ENCODE measurements at places on chromosomes 6 and 20.

DNA sequence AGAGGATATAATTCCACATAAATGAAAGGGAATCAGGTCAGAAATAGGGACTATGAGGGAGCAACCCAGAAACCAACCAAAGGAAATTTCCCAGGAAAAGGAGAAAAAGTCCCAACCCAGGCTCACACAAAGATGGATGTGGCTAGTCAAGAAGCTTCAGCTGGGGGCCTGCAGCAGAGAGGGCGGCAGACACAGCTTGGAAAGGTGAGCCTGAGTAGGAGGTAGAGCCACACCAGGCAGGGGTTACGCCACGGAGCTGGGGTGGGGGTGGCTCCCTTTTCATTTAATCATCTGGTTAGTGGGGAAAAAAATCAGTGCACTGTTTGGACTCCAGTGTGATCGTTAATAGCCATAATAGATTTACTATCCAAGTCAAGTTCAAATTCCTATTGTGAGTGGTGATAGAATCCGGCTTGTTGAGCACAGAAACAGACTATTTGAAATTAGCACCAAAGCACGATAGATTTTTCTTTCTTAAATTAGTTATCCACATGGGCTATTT is 220.6 kb downstream of the TPBG start:
- DNase-seq = no peak

GRCh38 chr20:63518351-63518861 is 2.2 kb upstream of the PPDPF start:
- DNase-seq = no peak

- DNase-seq = no peak
Measured at GRCh38 chr6:35453236-35453635, 1.1 kb downstream of the FANCE start.

DNA sequence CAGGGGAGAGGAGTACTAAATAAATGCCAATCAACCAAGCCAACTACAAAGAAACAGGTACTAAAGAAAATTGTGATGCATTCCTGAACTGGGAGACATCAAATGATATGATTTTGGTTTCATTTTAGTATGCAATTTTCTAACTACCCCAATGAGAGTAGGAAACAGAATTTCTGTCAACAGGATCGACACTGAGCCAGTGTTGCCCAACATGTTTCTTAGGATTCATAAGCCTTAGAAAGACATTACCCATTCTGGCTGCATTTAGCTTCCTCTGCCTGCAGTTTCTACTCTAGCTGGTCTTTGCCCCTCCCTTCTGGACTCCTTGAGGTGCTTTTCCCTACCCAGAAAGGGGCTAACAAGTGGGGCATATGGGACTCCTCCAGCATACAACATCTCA is 49.8 kb downstream of the KCTD20 start:
- DNase-seq = peak; percentile 12

DNA sequence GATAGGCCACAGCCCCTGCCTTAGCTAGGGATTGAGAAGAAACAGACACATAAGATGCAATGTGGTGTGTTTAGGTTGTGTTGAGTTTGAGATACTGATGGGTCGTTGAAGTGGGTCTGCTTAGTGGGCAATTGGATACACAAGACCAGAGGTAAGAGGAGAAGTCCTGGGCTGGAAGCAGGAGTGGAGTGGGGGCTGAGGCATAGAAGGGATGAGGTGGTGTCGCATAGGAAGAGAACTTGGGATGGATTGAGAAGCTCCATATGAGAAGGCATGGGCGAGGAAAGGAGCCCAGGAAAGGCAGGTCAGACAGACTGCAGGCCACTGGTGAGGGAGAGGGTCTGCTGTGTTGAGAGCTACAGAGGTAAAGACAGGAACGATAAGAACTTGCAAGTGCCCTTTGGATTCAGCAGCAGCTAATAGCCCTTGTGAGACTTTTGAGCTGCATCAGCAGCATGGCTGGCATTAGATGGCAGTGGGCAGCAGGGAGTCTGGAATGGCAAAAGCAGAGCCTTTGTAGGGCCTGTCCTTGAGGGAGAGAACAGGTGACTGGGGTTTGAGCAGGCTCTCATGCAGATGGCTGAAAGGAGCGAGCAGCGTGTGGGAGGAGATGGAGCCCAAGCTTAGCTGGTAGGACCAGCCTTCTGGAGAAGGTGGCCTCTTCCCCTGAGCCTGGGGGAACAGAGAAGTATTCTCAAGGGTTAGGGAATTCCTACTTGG is 33.2 kb downstream of the PLCG1 start:
- DNase-seq = no peak

DNA sequence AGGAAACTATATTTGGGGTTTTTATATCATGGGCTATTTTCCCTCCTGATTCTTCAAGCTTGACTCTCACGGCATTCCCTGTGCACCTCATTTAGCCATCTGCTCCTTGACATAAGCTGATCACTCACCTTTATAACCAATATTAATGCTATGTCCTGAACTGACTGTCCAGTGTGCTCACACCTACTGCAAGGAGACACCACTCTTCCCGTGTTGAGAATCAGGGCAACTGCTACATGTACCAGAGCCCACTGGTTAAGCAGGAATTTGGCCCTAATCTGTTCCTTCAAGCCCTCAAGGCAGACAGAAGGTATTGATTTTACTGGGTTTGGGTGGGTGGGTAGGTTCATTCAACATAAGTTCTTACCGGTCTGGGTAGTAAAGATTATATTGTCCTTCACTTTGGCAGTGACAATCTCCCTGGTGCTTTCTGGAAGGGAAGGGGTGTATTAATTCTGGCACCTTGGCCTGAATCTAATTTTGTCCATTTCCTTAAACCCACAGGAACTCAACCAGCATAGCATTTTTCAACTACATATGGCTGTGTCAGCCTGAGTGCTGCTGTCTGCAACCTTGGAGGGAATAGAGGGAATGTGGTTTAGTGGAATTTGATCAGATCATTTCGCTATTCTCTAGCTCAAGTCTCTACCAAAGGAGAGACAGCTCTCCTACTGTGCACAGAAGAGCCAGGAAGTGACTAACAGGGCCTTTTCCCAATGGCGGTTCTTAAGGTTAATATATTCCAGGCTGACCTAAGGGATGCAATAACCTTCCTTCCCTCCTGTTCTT is 293.2 kb downstream of the BTBD9 start:
- peak; percentile 93 for DNase-seq

- DNase-seq = no peak
Measured at GRCh38 chr20:12786276-12786675, 222.5 kb upstream of the SPTLC3 start.

- peak; percentile 73 for DNase-seq
Measured at GRCh38 chr6:82057846-82058554, 189.5 kb downstream of the IBTK start.

DNA sequence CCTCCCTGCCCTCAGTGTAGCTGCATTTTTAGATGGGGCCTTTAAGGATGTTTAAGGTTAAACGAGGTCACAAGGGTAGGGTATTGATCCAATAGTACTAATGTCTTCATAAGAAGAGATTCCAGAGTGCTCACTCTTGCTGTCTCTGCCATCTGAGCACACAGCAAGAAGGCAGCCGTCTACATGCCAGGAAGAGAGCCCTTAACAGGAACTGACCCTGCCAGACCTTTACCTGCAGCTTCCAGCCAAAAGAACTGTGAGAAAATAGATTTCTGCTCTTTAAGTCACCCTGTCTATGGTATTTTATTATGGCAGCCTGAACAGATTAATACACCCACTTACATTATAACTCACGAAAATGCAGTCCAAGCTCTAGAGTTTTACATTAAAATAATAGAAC is 685.3 kb upstream of the MARCKS start:
- DNase-seq = no peak

GRCh38 chr20:2103461-2104153 is 2.0 kb downstream of the STK35 start:
- DNase-seq = no peak

GRCh38 chr20:8399947-8400346 is 267.9 kb downstream of the PLCB1 start:
- DNase-seq = no peak

DNA sequence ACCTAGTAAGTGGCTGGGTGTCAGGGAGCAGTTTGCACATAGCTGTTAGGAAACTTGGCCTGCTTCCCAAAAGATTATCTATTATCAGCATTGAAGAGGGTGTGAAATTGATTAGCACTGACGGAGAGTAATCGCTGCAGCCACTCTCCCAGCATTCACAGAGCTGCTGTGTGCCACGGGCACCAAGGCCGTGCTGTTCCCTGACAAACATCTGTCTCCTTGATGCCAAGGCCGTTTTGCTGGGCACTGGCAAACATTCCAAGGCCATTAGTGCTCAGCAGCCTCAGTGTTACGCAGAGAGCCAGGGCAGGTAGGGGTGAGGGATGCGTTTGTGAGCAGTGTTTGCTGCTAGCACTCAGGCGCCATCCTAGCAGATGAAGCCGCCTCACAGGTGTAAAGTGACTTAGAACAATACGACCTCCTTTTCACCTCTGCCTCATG is 57.7 kb upstream of the VSTM2L start:
- no peak for DNase-seq

DNA sequence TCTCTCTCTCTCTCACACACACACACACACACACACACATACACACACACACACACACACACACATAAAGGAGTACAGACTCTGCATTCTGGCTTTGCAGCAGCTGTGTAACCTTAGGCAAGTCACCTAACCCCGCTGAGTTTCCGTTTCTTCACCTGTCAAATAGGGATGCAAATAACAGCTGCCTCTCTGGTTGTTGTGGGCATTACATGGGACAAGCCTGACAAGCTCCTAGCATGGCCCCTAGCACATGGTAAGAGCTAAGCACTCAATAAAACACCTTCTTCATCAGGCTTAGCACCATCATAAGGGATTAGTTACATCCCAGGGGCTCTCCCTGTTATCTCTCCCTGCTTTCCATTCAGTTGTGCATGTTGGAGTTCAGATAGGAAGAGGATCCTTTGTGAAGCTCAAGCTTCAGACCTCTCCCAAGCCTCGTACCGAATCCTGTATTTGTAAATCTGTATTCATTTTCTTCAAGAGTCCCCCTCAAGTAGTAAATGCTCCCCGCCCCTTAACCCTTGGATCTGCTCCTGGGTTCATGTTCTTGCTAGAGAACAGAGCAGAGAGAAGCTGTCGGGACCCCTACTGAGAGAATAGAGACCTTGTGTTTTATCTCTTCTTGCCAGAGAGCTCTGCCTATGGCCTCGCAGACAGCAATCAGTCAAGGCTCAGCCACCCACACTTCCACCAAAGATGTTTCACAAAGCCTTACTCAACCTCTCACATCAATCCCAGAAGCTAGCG is 2.2 kb downstream of the SLC13A3 start:
- no peak for DNase-seq

- DNase-seq = peak; percentile 95
Measured at GRCh38 chr6:158869826-158870648, 50.9 kb upstream of the EZR start.

- DNase-seq = peak; percentile 59
Measured at GRCh38 chr6:138503881-138504680, 4.8 kb upstream of the NHSL1 start.

GRCh38 chr6:90343576-90343975 is 46.9 kb upstream of the BACH2 start:
- DNase-seq = peak; percentile 82

DNA sequence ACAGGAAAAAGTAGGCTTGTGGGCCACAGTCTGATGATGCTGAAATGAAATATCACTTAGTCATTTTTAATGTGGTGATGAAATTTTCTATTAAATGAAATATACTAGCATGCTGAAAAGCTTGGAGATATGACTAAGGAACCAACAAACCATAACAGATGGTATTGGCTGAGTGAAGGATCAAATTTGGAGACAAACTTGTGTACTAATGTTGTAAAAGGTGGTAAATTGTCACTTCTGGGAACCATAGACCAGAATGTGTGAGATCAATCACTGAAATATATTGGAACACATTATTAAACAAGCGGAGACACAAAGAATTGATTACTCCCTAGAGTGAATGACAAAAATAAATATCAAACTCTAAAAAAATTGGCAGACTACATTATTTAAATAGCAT is 232.4 kb downstream of the DOK5 start:
- no peak for DNase-seq

- no peak for DNase-seq
Measured at GRCh38 chr6:28002161-28002560, 45.1 kb downstream of the OR2B6 start.

GRCh38 chr6:46240866-46241565 is 70.2 kb upstream of the ENPP5 start:
- DNase-seq = no peak

DNA sequence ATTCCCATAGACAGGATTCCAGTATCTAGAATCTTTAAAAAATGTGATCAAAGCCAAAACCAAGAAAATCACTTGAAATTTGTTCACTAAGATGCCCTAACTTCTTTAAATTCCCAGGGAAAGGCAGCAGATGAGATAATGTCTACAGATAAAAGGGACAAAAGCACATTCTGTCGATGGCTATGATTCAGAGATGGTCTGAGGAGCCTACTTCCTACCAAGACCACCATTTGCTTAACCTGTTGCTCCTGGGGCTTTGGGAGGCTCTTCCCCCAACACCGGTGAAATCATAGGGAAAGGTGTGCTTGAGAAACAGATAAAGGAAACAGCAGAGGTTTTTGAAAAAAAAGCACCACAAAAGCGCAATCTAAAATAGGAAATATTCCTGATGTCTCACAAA is 118.3 kb upstream of the MAP7 start:
- peak; percentile 50 for DNase-seq

DNA sequence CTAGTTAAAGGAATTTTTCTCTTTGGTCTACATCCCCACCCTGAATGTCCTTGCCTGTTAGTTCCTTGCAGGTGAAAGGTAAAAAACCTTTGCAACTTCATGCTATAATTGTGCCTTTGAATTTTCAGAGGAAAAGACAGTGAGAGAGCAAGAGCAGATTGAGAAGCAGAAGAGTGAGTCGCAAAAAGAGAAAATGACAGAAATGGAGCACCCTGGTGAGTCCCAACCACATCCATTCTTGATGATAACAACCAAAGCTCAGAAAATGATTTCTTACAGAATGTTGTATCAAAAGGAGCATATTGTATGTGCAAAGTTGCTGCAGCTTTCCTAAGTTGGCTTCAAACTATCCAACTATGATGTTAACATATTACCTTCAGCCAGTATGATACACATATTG is 165.2 kb upstream of the CENPW start:
- DNase-seq = no peak

DNA sequence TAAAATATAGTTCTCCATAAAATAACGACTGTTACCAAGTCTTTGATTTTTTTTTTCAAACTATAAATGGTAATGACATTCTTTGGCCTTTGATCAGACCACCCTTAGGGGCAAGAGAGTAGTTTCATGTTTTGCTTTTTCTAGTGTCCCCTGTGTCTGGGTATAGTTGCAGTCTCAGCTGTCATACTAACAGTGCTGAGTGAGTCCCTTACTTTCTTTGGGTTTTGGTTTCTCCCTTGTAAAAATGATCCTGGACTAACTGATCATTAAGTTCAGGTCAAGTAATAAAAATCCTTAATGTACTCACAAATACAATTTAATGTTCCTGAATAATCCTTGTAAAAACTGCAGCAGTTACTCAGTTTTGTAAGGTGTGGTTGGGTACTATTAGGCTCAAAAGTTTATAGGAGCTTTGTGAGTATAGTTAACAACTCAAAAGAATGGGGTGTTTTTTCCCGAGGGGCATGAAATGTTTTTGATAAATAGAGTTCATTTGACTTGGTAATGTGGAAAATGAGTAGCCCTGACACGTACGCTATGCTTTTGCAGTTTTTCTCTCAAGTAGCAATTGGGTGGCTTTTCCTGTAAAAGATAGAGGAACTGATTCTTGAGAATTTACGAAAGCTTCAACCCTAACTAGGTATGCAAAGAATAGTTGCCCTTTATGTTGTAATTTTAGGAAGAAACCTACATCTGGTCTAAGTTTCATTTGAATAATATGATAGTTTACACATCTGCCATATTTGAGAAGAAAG is 6.2 kb downstream of the PTPN1 start:
- no peak for DNase-seq

GRCh38 chr6:126307849-126308248 is 32.1 kb upstream of the CENPW start:
- DNase-seq = peak; percentile 74

GRCh38 chr20:32494483-32495216 is 90.5 kb downstream of the NOL4L start:
- DNase-seq = no peak

Data from iris pigment epithelial cell (primary cell).